T-helper 17 cell (primary cell): ENCODE measurements at places on chromosomes 4 and X.

DNA sequence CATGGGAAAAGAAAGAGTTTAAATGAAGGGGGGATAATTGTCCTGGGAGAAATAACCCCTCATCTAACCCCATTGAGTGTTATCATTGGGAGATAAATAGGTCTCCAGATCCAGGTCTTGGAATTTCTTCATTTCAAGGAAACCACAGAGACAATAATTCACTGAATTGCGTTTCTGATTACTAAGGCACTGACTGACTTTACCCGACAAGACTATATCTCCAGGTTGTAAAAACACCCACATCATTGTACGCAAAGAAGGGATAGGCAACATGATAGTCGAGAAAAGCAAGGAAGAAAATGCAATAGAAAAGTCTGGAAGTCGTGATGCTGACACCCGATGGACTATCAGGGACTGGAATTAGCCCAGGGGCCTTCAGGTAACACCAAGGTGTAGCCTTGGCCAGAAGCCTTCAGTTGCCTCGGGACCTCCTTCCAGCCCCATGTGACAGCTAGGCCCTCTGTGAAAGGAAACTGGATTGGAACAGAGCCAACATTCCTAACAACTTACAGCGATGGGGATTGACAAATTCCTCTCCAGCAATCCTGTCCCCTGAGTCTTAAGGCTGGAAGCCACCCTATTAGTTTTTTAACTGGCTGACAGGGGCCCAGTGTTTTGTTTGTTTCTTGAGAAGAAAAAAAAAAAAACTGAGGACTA, 46.5 kb upstream of the RAB9B start:
- DNase-seq, result no peak

GRCh38 chr4:114399105-114399504, 199.5 kb upstream of the UGT8 start:
- DNase-seq, result no peak

DNA sequence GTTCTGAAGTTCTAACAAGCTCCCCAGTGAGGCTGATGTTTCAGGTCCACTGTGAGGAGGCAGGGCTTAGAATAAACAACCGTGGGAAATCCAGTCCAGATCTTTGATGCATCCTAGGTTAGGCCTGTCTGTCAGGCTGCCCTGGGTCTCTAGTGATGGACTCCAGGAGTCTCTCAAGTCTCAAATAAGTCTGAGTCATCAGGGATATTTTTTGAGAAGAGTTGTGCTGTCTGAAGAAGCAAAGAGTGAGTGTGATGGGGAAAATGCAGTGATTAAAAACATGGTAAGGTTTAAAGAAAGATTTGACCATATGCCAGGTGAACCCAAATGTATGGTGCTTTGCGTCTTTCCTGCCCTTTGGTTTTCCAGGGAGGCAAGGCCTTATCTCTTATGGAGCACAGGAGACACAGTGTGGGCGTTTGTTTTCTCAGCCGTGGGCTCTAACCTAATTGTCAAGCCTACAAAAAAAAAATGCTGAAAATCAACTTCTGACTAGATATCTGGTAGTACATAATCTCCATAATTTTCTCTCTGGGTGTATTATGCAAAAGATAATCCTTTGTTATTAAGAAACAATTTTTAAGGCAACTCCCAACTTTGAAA, 100.7 kb downstream of the PTTG2 start:
- DNase-seq, result no peak

DNA sequence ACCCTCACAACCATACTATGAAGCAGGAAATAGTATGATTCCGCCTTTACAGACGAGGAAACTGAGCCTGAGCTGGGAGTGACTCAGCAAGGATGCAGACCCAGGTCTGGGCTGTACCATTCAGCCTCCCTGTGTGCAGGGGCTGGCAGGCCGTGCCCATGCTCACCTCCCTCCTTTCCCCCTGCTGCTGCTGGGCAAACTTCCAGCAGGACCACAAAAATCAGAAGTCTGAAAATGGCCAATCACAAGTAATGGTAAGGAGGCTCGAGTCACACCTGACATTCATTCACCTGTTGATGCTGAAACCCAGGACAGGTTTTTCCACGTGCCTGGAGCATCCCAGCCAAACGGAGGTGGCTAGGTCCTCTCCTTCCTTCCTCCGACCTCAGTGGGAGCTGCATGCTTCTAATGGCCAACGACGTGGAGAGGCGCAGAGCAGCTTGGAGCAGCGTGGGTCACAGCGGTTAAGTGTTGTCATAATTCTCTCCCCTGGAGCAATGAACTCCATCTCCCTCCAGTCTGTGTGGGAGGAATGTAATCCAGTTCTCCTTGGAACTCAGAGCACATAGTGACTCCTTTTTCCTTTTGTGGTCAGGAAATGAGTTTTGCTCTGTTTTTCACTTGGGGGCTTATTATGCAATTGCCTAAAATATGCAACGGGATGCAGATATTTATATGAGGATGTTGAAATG, 371.7 kb downstream of the BCOR start:
- no peak for DNase-seq

GRCh38 chr4:154082760-154083535, 294.1 kb upstream of the SFRP2 start:
- no peak for DNase-seq

- no peak for DNase-seq
Measured at GRCh38 chr4:82666970-82667665, 105.3 kb upstream of the TMEM150C start.

- DNase-seq, result no peak
Measured at GRCh38 chrX:120560405-120560841, 339 bp downstream of the CUL4B start.

DNA sequence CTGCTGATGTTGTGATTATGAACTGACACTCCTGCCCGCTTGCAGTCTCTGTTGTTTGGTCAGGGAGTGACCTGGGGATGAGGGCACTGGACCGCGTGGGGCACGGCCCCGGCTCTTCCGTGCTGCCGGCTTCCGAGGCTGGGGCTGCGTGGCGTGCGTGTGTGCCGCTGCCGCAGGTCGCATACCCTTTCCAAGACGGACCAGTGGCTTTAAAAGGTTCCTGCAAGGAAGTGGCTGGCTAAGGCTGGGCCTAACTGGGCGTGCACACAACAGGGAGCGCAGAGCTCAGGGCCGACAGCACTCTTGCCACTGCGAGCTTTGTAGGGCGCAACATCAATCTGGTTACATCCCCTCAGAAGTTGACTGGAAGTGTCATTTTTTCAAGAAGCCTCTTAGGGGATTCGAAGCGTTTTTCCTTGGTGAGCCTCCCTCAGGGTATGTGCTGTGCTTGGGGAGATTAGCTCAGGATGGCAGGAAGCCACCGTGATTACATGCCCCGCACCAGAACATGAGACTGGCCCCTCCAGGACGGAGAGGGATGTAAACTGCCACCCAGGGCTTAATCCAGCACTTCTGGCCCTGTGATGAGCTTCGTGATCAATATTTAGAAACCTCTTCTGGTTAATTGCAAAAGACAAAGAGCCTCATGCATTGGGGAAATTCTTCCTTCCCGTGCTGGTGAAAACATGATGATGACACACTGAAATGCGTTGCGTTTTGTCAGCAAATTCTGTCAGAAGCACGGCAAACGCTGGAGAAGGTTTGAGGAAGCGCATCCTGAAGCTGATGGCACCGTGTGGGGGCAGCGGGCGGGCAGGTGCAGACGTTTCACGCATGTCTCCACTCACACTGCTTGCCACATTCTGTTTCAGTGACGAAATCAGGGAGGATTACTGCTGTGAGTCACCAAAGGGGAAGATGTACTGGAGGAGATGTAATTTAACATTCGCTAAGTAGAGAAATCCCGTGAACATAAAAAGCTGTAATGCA, 11.1 kb downstream of the MAEA start:
- no peak for DNase-seq

- no peak for DNase-seq
Measured at GRCh38 chrX:35285289-35285962, 342.8 kb downstream of the FAM47B start.

DNA sequence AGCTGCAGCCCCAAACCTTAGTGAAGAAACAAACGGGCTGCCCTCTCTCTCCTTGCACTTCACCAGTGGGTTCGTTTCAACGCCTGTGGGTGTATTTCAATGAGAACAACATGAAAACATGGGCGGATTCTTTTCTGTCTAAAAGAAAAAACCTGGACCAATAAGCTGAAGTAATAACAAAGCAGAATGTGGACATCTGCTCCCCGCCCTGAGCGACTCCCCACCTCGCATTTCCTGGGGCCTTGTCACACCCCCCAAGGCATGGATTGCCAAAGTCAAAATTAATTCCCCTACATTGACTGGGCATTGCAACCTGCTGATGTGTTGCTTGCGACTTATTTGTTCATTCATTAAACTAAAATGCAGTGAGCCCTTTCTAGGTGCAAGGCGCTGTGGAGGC, 142.9 kb downstream of the BCOR start:
- DNase-seq, result no peak

DNA sequence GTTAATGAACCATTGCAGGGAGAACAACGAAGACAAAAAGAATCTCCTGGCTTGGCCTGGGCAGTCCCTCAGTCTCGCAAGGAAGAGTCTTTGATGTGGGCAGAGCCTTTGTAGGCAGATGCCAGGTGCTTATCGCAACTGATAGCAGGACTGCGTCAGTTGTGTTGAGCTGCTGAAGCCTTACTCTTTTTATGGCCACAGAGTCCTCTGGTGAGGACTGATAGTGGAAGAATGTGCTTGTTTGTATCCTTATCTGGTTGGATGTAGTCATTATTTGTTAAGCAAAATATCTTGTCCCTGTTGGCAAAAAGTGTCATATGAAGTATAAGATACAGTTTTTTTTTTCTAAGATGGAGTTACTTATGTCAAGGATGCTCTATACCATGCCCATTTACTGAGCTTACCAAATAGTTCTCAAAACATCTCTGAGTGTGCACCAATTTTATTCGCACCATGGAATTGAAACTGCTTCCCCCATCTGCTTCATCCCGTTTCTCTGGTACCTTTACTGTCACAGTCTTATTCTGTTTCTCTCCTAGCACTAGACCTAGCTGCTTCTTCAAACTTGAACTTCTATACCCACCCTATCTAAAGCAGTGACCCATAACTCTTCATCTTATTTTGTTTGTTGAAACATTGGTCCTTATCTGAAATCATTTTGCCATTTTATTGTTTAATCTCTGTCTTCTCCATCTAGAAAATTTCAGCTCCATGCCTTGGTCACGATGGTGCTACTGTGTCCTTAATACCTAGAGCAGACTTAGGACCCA, 47.0 kb upstream of the SPRY1 start:
- DNase-seq, result no peak

DNA sequence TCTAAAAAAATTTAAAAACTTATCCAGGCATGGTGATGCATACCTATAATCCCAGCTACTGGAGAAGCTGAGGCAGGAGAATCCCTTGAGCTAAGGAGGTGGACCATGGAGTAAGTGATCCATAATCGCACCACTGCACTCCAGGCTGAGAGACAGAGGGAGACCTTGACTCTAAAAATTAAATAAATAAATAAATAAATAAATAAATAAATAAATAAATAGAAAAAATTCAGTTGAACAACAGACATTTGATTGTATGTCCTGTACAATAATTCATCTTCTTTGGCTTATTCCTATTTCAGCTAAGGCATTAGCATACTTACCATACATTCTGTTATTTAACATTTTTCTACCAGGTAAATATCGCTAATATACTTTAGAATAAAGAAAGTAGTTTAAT, 726.1 kb upstream of the GALNTL6 start:
- no peak for DNase-seq

DNA sequence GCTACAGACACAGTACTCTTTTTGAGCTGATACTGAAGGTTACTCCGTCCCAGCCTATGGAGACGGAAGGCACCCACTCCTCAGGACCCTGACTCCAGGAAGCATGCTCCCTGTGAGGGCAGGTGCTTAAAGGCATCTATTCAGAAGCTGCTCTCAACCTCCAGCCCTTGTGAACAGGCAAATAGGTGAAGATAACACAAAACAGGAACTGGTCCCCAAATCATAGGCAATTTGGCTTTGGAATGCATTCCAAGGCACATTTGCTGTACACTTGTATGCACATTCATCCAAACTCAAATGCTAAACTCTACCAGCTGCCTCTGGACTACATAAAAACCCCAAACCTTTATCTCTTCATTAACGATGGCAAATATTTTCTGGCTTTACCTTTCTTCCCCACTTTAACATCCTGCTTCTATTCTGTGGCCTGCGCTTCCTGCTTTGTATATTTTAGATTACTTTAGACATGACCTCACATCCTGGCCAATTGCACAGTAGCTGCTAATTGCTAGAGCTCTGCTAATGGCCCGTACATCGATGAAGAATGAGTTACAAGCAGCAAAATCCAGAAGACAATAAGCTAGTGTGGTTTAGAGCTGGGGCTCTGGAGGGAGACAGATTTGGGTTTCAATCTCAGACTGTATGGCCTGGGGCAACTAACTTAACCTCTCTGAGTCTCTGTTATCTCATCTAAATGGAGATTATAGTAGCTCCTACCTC, 3.2 kb downstream of the SEL1L3 start:
- DNase-seq, result no peak

DNA sequence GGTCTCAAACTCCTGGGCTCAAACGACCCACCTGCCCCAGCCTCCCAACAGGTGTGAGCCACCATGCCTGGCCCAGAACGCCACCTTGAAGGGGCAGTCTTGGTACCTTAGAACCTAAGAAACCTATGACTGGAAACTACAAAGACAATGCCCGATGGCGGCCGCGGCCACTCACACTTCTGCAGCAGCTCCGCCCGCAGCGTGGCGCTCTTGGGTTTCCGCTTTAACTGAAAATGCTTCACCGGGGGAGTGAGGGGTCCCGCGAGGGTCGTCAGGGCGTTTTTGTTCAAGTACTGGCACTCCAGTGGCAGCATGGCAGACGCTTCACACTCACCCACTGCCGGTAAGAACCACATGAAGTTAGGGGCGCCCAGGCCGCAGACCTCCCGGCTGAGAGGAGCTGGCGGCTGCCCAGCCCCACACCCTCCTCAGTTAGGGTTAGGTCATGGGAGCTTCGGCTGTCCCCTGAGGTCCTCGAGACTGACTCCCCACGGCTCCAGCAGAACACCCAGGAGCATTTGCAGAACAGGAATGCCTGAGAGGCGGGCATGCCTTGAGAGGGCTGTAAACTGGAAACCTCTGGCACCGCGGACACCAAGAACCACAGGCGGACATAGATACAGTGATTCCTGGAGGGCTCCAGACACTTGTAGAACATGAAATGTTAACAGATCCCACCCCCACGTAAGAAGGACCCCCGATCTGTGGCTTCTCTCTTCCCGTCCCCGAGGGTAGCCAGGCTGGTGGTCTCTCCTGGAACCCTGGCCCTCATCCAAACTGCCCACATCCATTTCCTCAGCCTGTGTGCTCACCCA, 19.0 kb downstream of the NELFA start:
- DNase-seq, result no peak

DNA sequence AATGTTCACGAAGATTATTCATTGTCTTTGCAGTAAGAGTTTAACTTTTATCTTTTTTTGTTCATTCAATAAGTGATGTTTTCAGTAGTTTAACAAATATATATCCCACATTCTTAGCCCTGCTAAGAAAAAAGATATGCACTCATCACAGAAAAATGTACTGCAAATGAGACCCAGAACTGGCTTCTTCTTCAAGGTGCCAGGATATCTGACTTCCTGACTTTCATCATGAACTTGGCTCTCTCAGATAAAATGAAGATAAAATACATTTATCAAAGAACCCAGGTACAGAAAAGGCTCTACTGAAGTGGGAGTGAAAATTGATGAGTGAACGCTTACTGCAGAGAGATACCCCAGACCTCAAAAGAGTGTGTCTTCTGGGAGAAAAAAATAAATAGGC, 177.8 kb upstream of the DKK2 start:
- no peak for DNase-seq
